ENCODE measurements at places on chromosomes 11 and 22. TPM values are rescaled to one million over a fixed set of nuclear protein-coding genes. Genes with fewer than 3 reads are reported as not detected.

The RIC3 gene
- total RNA-seq, result 4.7 TPM

The MSANTD2 gene
- total RNA-seq, result 9.7 TPM

The PATE4 gene
- not detected for total RNA-seq

The CBX7 gene
- 13.8 TPM for total RNA-seq

DNA sequence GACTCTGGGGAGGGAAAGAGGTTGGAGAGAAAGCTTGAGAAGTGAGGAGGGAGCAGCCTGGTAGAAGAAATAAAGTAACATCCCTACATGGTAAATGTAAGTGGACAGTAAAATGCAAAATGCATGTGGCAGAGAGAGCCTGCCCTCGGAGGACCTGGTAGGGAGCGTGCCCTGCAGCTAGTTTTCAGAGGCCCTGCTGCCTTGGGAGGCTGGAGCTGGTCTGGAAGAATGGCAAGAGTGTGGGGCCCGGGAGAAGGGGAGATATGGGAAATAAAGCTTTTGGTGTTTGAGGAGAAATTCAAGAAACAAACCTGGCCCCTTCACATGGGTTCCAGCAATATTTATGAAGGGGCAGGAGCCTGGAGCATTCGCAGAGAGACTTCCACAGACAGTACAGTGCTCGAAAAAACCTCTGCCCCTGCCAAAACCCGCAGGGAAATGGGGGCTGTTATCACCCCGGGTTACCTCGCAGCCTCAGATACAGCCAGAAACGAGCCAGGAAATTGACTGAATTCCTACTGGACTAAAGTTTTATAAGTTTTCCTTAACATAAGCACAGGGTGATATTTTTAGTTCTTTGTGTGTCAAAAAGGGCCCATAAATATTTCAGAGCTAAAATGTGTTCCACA lies 363.0 kb downstream of the TENM4 start:
- no peak overlapping the region for H3K27ac ChIP-seq
- peaks cover 3% of the 10 kb centered on the region for H3K27me3 ChIP-seq
- H3K4me3 ChIP-seq, result no peak overlapping the region
- DNase-seq, result no peak
- H3K4me1 ChIP-seq, result no peaks in the 10 kb centered on the region

DNA sequence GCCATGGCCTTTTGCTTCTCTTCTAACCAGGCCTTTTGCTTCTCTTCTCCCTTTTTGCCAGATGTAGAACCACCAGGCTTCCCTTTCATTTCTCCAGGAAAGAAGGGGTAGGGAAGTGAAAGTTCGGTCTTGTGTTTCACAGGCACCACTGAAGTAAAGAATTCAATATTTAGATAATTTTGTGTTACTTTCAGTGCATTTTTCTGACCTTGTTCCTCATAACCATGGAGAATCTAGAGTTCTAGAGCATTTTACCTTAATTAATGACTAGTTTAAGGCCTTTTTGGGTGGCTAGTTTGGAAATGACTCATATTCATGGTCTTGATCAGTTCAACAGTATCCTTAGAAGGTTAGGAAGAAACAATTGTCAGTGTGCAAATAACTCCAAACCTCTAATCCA lies 22.7 kb downstream of the GRAMD1B start:
- H3K36me3 ChIP-seq, result peaks cover 31% of the 10 kb centered on the region
- peak overlapping the region; percentile 23 for H3K4me3 ChIP-seq
- peak overlapping the region; percentile 63 for H3K27ac ChIP-seq
- no peak for DNase-seq
- peaks cover 97% of the 10 kb centered on the region for H3K4me1 ChIP-seq

GRCh38 chr11:57359896-57360690 lies 20.9 kb downstream of the PRG3 start:
- H3K27ac ChIP-seq, result no peak overlapping the region
- no peak for DNase-seq
- H3K4me1 ChIP-seq, result no peaks in the 10 kb centered on the region
- H3K27me3 ChIP-seq, result peaks cover 6% of the 10 kb centered on the region

DNA sequence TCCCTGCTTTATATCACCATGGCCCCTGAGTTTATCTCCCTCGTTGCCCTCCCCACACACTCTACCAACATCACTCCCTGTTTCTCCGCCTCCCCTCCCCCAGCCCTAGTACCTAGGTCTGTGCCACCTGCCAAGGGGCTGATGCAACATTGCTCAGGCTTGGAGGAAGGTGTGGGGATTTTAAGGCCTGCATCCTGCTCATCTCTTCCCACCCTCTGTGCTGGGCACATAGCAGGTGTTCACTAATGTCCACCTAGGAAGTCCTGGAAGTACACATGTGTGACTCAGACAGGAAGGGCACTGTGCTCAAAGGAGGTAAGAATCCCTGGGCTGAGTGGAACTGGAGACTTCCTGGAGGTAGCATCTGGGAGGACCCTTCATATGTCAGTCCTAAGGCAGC lies 37.0 kb downstream of the PDE2A start:
- H3K27me3 ChIP-seq, result peaks cover 8% of the 10 kb centered on the region
- H3K4me3 ChIP-seq, result no peak overlapping the region
- H3K36me3 ChIP-seq, result no peaks in the 10 kb centered on the region
- no peaks in the 10 kb centered on the region for H3K4me1 ChIP-seq
- no peak overlapping the region for H3K27ac ChIP-seq

GRCh38 chr22:37045958-37046357 lies 5.6 kb upstream of the KCTD17 start:
- H3K4me3 ChIP-seq, result no peak overlapping the region
- no peaks in the 10 kb centered on the region for H3K36me3 ChIP-seq
- H3K4me1 ChIP-seq, result peaks cover 14% of the 10 kb centered on the region
- H3K27me3 ChIP-seq, result peaks cover 1% of the 10 kb centered on the region
- no peak overlapping the region for H3K27ac ChIP-seq

- no peak overlapping the region for H3K27ac ChIP-seq
- no peak overlapping the region for H3K4me3 ChIP-seq
- H3K27me3 ChIP-seq, result no peaks in the 10 kb centered on the region
- no peaks in the 10 kb centered on the region for H3K36me3 ChIP-seq
Measured at GRCh38 chr11:132683602-132684001, 848.7 kb downstream of the OPCML start.

DNA sequence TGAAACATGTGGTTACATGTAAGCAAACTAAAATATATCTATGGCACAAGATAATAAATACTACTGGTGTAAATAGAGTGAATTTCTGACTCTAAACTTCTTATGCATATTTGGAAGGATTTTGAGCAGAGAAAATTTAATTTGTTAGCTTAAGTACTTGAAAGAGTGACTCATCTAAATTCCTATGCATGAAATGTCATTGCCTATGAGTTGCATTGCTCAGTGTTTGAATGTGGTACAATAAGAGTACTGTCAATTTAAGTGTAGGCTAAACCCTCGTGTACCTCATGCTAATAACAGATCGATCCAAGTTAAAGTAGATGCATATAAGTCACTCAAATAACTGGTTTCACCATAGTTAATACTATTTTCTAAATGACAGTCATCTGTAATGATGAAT lies 5.3 kb upstream of the CARD18 start:
- H3K27ac ChIP-seq, result no peak overlapping the region
- no peaks in the 10 kb centered on the region for H3K4me1 ChIP-seq
- H3K27me3 ChIP-seq, result no peaks in the 10 kb centered on the region

- H3K27me3 ChIP-seq, result peaks cover 9% of the 10 kb centered on the region
- H3K4me3 ChIP-seq, result no peak overlapping the region
- no peak for DNase-seq
- H3K4me1 ChIP-seq, result no peaks in the 10 kb centered on the region
Measured at GRCh38 chr11:19674836-19675235, 37.8 kb upstream of the NAV2 start.

DNA sequence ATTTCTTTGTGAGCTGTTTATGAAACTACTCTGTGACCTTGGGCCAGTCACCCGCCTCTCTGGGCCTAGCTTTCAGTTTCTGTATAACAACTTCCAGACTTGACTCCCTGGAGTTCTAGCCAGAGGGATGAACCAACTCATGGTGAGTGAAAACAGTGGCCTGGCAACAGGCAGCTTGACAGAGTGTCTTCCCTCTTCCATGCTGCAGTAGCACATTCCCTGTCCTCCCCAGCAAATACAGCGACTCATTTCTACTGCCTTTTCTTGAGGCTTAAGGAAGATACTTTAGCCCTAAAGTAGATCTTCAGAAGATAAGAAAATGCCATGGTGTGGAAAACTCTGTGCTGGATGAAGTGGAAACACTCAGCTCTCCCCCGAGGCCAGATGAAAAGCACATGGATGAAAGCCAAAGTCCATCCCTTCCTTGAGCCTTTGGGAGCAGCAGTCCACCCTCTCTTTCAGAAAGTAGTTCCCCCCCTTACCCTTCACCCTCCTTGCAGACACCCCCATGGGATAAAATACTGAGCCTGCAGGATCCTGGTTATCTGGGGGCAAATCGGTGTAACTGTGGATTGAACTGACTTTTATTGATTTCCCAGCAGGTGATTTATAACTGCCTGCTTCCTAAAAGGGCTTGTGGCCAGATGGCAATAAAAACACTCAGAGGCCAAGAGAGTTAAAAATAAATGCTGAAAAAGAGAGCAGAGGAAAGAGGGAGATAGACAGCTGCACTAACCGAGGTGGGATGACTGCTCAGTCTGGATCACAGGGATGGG lies 24.1 kb downstream of the IRAG1 start:
- no peaks in the 10 kb centered on the region for H3K36me3 ChIP-seq
- H3K27ac ChIP-seq, result no peak overlapping the region
- no peak overlapping the region for H3K4me3 ChIP-seq
- H3K27me3 ChIP-seq, result peaks cover 51% of the 10 kb centered on the region

GRCh38 chr11:34192481-34193401 lies 87.3 kb downstream of the NAT10 start:
- no peak overlapping the region for H3K4me3 ChIP-seq
- peaks cover 33% of the 10 kb centered on the region for H3K4me1 ChIP-seq
- peaks cover 7% of the 10 kb centered on the region for H3K36me3 ChIP-seq
- DNase-seq, result no peak

Data from activated T-helper 1 cell treated with anti-CD3 and anti-CD28 coated beads, Interleukin-12 subunit alpha, Interleukin-12 subunit beta, Interleukin-2, Interleukin-4 antibody, amounts not matched to agents 30 ng/mL and 10 ng/mL and 1 ng/mL, durations not matched to agents 14 hours and 24 hours and 36 hours (primary cell).